ENCODE measurements at places on chromosomes 3 and 15.

- peaks cover 5% of the 10 kb centered on the region for H3K4me1 ChIP-seq
- no peaks in the 10 kb centered on the region for H3K36me3 ChIP-seq
- H3K27me3 ChIP-seq: no peaks in the 10 kb centered on the region
- H3K4me3 ChIP-seq: peak overlapping the region; percentile 95
- DNase-seq: no peak
These were observed 600 bp upstream of the CHRNA5 start for GRCh38 chr15:78564743-78565096.

DNA sequence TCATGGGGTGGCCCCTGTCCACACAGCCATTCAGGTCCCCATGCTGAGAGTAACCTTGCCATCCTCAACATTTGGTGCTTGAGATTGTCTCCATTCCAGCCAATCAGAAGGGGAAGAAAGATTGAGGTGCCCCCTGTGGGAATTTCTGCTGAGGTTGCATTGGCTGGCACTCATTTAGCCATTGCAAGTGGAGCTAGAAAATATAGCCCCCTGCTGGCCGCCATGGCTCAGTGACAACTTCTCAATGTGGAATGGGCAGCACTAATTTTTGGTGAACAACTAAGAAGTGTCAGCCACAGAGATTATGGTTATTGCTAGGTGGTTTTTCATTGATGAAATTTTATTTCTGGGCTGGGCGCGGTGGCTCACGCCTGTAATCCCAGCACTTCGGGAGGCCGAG is 22.0 kb downstream of the COL6A6 start:
- H3K27me3 ChIP-seq: no peaks in the 10 kb centered on the region
- no peaks in the 10 kb centered on the region for H3K36me3 ChIP-seq
- H3K27ac ChIP-seq: no peak overlapping the region
- no peak overlapping the region for H3K4me3 ChIP-seq
- DNase-seq: peak; percentile 88
- H3K4me1 ChIP-seq: peaks cover 9% of the 10 kb centered on the region

DNA sequence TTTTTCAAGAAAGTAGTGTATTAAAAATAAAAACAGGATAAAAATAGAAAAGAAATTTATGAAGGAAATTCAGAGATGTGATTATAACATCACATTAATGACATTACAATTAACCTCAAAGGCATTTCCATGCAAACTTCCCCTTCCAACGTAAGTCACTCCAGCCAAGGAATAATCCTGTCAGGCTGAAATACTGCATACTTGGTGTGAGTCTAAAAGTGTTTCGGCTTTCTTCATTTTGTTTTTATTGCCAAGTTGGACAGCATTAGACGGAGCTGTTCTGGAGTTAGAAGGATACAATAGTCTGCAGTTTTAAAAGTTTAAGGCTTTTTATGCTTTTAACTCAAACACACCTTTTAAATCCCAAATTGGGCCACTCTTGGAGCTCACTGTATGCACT is 435.0 kb downstream of the MECOM start:
- peaks cover 7% of the 10 kb centered on the region for H3K4me1 ChIP-seq
- no peak for DNase-seq
- H3K27me3 ChIP-seq: no peaks in the 10 kb centered on the region
- H3K4me3 ChIP-seq: no peak overlapping the region

GRCh38 chr3:162443376-162443775 is 946.8 kb downstream of the OTOL1 start:
- H3K36me3 ChIP-seq: no peaks in the 10 kb centered on the region
- no peak overlapping the region for H3K4me3 ChIP-seq
- DNase-seq: no peak
- no peak overlapping the region for H3K27ac ChIP-seq

DNA sequence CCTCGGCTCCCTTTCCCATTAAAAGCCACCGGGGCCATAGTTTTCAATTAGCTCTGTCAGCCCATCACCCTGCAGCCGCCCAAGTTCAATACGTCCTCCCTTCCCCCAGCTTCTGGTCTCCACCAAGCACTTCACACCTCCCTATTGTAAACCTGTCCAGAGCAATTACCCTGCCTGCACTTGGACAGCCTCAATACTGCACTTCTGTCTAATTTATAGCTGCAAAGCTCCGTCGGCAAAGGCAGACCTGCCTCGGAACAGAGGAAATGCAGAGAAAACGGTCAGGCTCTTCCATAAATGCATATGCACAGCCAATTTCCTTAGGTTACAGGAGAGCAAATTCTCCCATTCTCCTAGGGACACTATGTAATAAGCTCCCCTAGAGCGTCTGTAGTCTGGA is 21.9 kb downstream of the LRIG1 start:
- H3K36me3 ChIP-seq: no peaks in the 10 kb centered on the region
- no peak for DNase-seq
- H3K4me3 ChIP-seq: no peak overlapping the region
- no peak overlapping the region for H3K27ac ChIP-seq
- H3K4me1 ChIP-seq: peaks cover 57% of the 10 kb centered on the region

DNA sequence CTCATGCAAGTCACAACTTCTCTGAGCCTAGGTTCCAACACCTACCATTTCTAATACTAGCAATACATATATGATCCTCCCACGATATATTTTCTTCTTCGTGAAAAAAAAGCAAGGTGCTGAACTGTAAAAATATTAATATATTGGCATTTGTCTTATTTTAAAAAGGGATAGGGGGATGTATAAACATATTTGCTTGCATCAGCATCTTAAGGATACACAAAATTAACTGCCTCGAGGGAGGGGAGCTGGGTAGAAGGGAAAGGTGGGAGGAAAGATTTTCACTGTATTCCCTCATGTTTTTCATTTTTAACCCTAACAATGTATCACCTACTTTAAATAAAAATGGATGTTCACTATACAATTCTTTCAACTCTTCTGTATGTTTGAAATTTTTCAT is 1.3 kb downstream of the HACD2 start:
- no peak overlapping the region for H3K27ac ChIP-seq
- no peak for DNase-seq
- H3K27me3 ChIP-seq: no peaks in the 10 kb centered on the region
- H3K4me1 ChIP-seq: no peaks in the 10 kb centered on the region

Data from endodermal cell (in vitro differentiated cells).